ENCODE measurements at places on chromosomes 1 and 21. TPM values are rescaled to one million over a fixed set of nuclear protein-coding genes. Genes with fewer than 3 reads are reported as not detected.

DNA sequence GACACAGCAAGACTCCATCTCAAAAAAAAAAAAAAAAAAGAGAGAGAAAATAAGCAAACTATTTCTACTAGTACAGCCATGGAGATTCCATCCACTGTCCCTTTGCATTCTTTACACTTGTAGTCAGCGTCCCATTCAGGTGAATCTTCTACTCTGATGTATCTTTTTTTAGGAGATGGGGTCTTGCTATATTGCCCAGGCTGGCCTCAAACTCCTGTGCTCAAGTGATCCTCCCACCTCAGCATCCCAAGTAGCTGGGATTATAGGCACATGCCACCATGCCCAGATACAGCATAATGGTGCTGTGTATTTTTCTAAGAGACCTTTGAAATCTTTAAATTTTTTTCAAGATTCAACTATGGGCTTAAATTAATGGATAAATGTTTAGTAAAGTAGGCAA, 8.1 kb upstream of the CENPL start:
- DNase-seq = no peak

DNA sequence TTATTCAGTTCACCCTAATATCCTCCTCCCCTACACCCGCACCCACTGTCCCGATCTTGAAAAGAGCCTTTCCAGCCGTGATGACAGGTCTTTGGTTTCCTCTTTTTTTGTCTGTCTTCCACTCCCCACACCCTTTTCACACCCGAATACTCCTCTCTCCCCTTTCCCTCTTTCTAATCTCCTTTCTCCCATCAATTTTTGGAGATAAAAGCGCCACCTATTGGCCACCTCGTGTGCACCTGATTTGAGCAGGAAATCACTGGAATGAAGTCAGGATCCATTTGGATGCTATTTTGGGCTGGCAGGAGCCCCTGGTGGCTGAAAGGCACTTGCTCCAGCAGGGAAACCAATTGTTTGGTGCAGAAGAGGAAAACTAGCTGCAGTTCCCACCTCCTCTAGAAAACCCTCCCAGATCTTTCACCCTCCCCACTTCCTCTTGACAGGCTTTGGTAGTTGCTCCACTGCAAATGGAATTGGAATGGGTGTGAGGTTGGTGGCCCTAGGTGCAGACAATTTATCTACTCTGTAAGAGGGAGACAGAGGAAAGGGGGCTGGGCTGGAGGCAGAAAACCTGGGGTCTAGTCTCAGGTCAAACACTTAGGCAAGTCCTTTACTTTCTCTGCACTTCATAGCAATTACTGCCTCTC, 8.4 kb downstream of the FOXE3 start:
- DNase-seq = peak; percentile 22

- DNase-seq = no peak
Measured at GRCh38 chr1:60857851-60858250, 224.5 kb upstream of the NFIA start.

- peak; percentile 95 for DNase-seq
Measured at GRCh38 chr1:222713091-222713961, 962 bp downstream of the BROX start.

DNA sequence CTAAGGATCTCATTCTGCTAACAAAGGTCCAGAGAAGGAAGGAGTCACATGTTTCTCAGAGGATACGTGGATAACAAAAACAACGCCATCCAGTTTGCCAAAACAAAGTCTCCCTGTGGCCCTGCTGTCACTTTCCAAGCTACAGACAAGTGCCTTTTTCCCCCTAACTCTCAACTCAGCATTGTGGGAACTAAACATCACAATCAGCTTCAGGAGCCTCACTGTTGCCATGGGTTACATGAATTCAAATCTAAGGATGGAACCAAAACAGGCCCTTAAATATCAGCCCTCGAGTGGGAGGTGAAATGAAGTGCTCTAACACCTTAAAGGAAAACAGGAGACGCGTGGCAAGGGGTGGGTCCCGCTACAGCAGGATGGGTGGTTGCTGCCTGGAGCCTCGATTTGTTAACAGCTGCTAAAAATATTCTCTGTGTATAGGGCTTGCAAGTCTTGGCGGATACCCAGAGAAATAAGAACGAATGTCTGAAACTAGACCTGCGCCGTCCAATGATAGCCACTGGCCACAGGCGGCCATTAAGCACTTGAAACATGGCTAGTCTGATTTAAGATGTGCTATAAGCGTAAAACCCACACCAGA, 66.4 kb upstream of the SOD1 start:
- no peak for DNase-seq

DNA sequence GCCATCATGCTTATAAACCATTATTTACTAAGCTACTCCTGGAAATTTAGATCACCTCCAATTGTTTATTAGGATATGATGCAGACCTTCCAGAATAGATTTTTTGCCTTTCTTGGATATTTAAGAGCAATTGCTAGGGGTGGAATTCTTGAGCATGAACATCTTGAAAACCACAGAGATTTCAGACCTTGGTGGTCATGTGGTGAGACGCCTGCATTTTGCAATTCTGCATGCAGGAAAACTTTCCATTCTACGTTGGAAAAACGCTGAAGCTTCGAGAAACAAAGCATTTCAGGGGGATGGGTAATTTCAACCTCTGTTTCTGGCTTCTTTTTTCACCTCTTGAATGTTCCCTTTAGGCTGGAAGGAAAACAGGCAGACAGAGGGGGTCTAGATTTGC, 596.3 kb downstream of the KIF26B start:
- no peak for DNase-seq

DNA sequence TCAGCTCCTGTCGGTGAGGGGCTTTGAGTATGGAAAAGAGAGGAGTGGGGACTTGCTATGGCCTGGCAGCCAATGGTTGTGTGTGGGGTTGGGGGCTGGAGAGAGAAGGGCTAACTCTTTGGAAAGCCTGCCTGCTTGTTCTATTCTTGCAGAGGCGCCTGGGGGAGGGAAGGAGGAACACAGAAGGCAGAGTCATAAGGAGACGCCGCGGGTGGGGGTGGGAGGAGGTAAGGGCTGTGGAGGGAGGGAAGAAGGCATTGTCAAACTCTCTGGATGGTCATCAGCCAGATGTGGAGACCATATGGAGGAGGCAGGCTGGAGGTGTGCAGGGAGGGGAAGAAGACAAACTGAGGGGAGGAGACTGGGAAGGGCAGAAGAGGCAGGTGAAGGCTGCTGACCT, 70.0 kb downstream of the PLXNA2 start:
- DNase-seq = no peak

GRCh38 chr21:42499444-42500112, 3.6 kb upstream of the RSPH1 start:
- no peak for DNase-seq

DNA sequence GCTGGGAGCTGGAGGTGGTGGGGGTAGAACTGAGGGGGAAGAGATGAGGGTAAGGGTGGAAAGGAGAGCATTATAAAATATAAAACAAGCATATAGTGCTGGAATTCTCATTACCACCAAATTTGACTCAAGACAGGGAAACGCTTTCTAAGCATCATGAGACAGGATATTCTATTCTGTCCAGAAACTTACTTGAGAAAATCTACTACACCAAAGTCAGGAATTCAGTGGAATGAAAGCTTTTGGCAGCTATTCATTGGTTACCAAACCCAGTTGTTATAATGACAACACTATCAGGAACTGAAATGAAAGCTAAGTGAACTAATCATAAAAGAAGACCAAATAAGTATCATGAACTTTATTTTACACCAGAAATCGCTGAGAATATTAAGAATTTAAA, 14.5 kb downstream of the AIDA start:
- DNase-seq = no peak

- DNase-seq = no peak
Measured at GRCh38 chr1:54565113-54565501, 17.1 kb downstream of the ACOT11 start.

- no peak for DNase-seq
Measured at GRCh38 chr1:110048923-110049601, 14.6 kb downstream of the STRIP1 start.

- no peak for DNase-seq
Measured at GRCh38 chr1:71041806-71042205, 5.8 kb downstream of the PTGER3 start.

- peak; percentile 38 for DNase-seq
Measured at GRCh38 chr1:155591770-155592169, 18.2 kb upstream of the MSTO1 start.

GRCh38 chr1:67754526-67754920, 69.5 kb downstream of the GADD45A start:
- DNase-seq = no peak

- no peak for DNase-seq
Measured at GRCh38 chr1:21912038-21912758, 24.9 kb downstream of the HSPG2 start.

GRCh38 chr1:184972315-184973055, 1.8 kb downstream of the NIBAN1 start:
- no peak for DNase-seq

The S100A7A gene
- total RNA-seq = not detected

The ZMPSTE24 gene
- 57.7 TPM for total RNA-seq

The OR2M3 gene
- 0.06 TPM for total RNA-seq

The HES4 gene
- 82.6 TPM for total RNA-seq

The TPTE gene
- total RNA-seq = 17.2 TPM

The GRHL3 gene
- 8.4 TPM for total RNA-seq

The HSPA6 gene
- 4.9 TPM for total RNA-seq

The FCN3 gene
- 15.6 TPM for total RNA-seq

The SLC16A4 gene
- total RNA-seq = 1.7 TPM
